ENCODE measurements at places on chromosomes 12 and 14.
A peak's percentile ranks its signal among the peaks of the same experiment; 100 is the strongest.

- DNase-seq, result no peak
These were observed 90.0 kb downstream of the RMST start for GRCh38 chr12:97552410-97553121.

DNA sequence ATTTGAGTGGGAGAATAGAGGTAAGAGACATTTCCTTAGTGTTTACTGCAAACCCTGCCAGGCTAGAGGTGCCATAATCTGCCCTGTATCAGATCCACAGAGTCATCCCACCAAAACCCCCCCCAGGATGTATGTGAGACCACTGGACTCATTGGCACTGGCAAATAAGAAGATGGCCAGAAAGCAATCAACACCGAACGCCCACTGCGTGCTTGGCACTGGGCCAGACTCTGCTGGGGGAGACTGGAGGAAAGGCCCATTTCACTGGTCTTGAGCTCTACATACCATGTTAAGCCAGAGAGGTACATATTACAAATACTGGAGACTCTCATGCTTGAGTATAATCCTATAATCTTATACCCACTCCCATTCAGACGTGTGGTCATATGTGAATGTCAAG, 44.0 kb downstream of the SMUG1 start:
- no peak for DNase-seq

GRCh38 chr12:124131659-124132058, 158.6 kb downstream of the ZNF664 start:
- DNase-seq, result no peak

DNA sequence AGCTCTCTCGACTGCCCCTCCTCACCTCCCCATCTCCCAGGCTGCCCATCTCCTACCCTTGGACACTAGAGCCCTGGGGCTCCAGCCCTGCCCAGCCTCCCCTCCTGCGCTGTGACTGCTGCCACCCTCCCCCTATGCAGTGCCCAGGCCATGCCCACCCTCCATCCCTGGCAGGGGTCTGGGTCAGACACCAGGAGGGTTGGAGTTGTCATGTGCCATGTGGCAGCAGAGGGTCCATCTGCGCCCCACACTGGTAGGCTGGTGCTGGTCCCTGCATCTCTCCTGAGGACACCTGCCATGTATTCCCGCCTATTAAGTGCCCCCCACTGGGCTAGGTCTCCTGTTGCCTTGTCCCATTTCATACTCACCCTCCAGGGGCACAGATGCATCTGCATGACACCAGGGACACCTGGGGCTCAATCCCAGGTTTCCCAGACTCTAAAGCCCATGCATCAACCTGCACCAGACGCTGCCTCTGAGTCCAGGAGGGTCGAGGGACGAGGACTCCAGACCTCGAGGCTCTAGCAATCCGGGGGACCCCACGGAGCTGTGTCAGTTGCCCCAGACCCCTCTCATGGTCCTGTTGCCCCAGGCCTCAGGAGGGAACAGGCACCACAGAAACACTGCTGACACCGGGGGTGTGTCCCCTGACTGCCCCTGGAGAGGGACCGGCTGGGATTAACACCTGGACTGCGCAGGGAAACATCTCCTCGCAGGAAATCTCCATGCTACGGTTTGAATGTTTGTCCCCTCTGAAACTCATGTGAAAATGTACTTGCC, 23.4 kb upstream of the SFSWAP start:
- DNase-seq, result no peak

DNA sequence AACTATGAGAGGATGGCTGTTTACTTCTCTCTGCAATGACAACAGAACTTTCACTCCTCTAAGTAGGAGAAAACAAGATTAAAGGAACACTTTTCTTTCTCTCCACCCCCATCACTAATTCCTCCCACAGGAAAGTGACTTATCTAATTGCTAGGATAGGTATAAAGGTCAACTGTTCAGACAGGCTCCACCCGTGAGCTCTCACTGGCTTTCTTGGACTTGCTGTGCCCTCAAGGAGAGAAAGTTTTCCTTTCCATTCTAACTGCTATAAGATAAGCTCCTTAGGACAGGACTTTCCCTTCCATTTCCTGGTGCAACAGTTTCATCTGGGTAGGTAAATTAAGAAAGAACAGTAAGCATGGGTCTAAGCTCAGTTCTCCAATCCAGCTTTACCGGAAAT, 4.8 kb downstream of the SLC41A2 start:
- no peak for DNase-seq

- DNase-seq, result no peak
These were observed 851.6 kb downstream of the NRXN3 start for GRCh38 chr14:79021766-79022165.

DNA sequence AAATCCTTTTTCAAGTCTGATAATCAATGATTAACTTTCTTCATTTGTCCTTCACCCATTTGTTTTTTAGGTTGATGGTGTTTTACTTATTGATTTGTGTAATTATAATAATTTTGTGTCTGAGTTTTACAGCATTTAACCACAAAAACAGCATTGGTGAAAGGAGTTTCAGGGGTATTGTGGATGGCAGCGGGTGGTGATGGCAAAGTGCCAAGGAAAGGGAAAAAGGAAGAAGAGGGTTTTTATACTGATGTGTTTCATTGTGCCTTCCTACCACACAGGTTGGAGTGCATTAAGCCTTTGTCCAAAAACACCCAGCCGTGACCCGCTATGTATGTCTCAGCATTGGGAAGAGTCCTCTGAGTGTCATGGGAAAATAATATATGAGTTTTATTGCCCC, 150.3 kb downstream of the DAD1 start:
- DNase-seq, result no peak

DNA sequence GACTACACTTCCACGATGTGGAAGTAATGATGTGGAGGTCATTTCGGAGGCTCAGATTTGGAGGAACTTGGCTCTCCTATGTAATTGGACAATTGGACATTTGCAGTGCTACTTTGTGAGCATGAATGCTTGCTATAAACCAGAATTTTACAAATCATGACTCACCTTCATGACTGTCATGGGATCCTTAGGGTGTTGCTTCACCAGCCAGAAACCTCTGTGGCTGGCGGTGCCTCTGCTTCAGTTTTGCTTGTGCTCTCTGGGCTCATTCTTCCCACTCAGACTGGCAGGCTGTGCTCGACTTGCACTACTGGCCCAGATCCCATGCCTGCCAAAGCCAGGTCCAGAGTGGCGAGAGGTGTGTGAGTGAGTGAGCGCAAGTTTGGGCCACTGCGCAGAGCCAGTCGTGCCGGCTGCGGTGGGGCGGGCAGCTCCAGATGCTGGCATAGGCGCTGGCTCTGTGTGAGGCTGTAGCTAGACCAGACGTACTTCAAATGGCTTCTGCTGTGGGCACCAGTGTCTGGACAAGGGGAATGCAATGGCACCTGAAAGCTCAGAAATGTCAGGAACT, 387.8 kb downstream of the AEBP2 start:
- DNase-seq, result no peak

- no peak for DNase-seq
These were observed 42.1 kb downstream of the SERPINA3 start for GRCh38 chr14:94654071-94654861.

DNA sequence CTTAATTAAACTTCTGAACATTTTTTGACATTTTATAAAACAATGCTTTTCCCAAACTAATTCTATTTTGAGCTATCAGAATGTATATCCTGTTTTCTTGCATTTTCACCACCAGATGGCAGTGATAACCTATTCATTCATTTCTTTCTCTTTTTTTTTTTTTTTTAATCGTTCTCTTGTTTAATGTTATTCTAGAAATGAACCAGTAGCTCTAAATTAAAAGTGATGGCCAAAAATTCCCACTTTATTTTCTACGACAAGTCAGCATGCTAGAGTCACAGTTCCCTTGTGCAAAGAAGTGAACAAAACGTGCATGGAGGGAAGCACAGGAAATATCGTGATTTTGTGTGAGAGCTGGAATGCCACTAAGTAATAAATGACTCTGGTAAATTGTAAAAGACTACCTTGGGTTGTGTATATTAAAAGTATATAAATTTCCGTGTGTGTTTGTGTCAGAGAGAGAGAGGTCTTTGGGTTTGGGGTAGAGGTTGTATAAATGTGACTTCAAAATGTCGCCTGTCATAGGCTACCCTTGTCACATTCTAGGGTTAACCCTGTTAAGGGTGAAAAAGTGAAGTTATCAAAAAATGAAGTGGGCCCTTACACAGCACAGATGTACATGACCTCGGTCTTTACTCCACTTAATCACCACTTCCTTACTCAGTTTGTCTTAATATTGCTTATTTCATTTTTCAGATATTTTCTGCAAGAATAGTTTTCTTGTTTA, 40.4 kb upstream of the LDHB start:
- DNase-seq, result no peak

GRCh38 chr14:98819132-98819866, 452.7 kb downstream of the BCL11B start:
- no peak for DNase-seq

DNA sequence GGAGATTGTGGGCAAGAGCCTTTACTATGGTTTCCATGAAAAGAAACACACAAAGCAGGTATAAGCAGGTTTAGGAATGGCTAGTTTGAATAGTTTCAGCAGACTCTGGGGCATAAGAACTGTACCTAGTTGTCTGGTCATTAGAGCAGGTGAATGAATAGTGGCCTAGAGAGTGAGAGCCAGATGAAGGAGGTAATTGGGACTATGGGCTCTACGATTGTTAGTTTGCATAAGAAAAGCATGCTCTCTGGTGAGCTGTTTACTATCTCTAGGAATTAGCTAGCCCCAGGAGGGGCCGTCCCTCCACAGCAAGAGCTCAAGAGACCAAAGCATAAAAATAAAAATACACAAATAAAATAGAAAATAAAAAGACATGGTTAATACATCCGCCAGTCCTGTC, 397.5 kb upstream of the GARIN6 start:
- no peak for DNase-seq

DNA sequence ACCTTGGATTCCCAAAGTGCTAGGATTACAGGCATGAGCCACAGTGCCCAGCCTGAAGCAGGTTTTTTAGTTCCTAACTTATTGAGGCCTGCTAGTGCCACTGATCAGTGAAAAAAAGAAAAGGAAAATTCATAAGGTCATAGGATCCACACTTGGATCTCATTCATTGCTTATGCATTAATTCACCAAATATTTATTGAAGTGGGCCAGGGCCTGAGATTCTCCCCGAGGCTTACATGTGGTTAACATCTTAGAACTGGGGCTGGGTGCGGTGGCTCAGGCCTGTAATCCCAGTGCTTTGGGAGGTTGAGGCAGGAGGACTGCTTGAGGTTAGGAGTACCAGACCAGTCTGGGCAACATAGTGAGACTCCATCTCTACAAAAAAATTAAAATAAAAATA, 29.5 kb upstream of the MAP1LC3B2 start:
- DNase-seq, result no peak

GRCh38 chr12:40834321-40834720, 142.1 kb downstream of the CNTN1 start:
- no peak for DNase-seq

GRCh38 chr14:64760146-64760755, 56.0 kb downstream of the PLEKHG3 start:
- DNase-seq, result peak; percentile 41

GRCh38 chr14:66070542-66071319, 415.4 kb upstream of the CCDC196 start:
- peak; percentile 49 for DNase-seq

DNA sequence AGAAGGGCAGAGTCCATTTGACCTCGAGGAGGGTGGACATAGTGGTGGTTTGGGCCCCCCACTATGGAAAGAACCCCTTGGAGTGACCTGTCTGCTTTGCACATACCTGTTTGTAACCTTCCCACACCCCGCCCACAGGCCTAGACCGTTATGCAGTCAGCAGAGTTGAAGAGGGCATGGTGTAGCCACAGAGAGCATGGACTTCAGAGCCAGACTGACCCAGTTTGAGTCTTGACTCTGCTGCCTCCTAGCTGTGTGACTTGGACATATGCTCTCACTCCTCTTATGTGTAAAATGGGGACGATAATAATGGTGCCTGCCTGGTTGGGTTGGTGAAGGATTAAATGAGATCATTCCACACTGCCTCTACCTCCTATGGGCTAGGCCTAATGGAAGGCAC, 40.9 kb upstream of the NOS1 start:
- no peak for DNase-seq

DNA sequence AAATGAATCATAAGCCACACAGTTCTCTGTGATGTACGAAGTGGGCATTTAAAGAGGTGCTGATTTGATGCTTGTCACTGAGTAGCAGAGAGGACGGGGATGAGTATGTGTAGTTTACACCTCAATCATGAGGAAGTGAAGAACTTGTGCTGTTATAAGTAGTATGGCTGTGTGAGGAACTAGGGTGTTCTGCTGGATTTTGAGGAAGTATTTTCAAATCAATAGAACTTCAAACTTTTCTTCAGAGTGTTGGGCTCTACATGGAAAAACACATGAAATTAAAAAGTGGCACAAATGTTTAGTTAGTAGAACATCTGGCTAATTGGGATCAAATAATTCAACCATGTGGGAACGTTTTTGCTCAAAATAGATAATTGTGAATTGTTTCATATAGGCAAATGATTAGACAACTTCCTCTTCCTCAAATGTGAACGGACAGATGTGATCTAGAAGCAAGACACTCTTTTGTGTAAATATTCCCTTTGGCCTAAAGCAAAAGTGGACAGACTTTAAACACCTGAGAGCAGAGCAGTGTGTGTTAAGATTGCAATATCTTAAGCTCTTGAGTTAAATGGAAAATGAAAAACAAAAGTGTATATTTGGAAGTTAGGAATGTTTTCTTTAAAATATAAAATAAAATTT, 168.5 kb downstream of the NAV3 start:
- no peak for DNase-seq

Data from CD4-positive, alpha-beta T cell treated with Interleukin-15 for 1 hour (primary cell).